Type B pancreatic cell (in vitro differentiated cells): ENCODE measurements at places on chromosomes 16 and 17.

DNA sequence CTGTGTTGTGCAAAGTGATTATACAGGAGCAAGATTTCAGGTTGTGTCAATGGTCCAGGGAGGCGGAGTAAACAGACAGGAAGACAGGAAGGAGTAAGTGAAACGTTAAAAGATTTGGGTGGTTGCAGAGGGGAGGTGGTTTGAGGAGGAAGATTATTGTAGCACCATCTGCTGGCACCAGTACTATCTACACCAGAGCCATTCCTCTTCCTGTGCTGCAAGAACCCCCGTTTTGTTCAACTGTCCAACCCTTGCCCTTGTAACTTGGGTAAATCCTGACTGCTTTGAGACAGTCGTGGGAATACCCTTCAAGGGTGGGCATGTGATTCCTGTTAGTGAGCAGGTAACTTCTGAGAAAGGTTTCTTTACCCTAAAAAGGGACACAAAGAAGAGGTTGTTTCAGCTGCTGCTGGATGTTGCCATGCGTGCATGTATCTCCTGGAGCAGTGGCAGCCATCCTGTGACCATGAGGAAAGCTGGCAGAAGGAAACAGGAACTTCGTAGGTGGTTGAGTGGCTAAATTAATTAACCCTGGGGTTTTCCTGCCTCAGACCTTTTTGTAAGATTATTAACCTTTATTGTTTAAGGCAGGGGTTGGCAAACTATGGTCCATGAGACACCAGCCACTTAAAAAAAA lies 124.1 kb downstream of the PRKCA start:
- no peak for DNase-seq

DNA sequence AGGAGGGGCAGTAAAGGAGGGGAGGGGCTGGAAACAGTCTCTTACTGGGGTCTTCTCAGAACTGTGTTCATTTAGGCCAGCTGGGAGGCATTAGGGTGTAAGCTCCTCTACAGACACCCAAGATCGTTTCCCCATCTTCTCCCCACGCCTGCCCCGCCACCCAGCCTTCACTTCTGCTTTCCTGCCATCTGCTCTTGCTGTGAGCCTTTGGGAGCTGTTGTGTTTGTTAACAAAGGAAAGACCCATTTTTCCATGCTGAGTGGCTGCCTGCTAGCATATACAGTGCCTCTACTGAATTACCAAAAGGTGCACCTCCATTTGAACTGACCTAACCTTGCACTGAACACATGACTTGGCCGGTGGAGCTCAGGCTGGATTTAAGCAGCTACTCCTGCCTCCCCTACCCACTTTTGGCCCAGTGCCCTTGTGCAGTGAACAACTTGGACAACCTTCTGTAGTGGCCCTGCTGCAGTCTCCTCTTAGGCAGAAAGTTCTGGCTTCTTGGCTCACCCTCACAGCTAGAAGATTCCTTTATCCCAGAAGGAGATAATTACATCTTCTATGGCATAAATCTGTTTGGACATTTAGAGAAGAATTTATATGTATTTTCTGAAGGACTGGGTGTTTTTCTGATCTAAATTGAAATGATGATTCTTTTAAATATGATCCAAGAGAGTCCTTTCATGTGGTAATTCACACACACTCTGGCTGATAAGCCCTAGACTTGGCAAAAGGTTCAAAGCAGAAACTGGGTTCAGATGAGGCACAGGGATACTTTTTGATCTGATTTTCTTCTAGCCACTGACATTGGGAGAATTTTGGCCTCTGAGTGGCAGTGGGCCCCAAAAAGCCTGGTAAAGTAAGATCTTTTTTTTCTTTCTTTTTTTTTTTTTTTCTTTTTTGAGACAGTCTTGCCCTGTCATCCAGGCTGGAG lies 81.9 kb upstream of the HNF1B start:
- no peak for DNase-seq

DNA sequence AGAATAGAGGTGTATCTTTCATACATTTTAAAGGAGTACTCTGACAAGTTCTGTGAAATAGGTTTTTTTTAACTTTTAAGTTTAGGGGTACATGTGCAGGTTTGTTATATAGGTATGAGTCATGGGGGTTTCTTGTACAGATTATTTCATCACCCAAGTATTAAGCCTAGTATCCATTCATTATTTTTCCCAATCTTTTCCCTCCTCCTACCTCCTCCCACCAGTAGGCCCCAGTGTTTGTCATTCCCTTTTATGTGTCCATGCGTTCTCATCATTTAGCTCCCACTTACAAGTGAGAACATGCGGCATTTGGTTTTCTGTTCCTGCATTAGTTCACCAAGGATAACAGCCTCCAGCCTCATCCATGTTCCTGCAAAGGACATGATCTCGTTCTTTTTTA lies 175.5 kb downstream of the CYB561 start:
- no peak for DNase-seq

- DNase-seq: no peak
Measured at GRCh38 chr17:66018786-66019185, 173.1 kb downstream of the CEP112 start.
